ENCODE measurements at places on chromosomes 12 and 14. TPM values are rescaled to one million over a fixed set of nuclear protein-coding genes. Genes with fewer than 3 reads are reported as not detected.
A peak's percentile ranks its signal among the peaks of the same experiment; 100 is the strongest.

- no peak for DNase-seq
Observed at GRCh38 chr12:101783838-101784237, 44.6 kb upstream of the SYCP3 start.

DNA sequence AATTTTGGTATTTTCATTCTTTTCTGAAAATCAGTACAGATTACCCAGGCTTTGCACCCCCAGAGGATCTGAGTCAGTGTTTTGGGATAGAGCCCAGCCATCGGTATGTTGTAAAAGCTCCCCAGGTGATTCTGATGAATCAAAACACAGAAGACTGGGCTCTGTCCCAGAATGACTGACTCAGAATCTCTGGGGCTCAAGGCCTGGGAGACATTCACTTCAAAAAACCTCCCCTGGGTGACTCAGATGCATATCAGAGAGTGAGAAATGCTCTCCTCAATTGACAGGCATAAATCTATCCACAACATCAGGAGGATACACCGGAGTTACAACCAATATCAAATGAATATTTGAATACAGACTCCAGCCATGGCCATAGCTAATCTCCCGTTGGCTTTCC is 32.6 kb downstream of the SLC35F4 start:
- DNase-seq = no peak

DNA sequence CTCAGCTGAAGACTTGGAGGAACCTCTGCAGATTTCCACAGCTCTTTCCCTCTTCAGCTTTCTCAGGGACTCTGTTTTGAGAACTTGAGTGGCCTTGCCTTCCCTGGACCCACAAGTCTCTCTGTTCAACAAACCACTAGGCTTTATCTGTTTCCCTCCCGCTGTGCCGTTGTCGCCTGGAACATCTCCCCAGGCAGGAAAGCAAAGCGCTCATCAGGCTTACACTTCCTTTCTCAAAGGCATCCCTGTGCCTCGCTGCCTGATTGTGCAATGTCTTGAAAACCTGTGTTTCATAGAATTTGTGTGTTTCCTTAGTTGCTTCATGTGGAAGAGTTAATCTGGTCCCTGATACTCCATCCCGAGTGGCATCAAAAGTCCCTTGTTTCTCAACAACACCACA is 64.1 kb downstream of the PPM1A start:
- DNase-seq = no peak

- DNase-seq = no peak
Observed at GRCh38 chr12:26853303-26854030, 20.5 kb upstream of the ITPR2 start.

GRCh38 chr14:54435500-54435981 is 5.6 kb downstream of the CNIH1 start:
- DNase-seq = no peak

DNA sequence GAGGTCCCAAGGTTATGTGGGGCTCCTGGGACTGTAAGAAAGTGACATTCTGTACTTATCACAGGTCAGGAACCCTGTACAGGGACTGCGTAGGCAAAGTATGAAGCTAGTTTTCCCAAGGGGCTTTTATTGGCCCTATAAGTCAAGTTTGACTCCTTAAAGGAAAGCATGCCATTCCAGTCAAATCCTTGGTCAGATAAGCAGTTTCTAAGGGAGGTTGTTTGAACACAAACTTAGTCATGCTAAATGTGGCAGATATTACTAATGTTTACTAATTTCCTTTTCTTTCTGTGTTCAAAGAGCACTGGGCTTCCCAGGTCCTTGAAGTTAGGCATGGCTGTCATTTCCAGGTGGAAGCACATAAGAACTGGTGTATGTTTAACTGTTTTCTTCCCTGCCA is 472.4 kb downstream of the ATP23 start:
- no peak for DNase-seq

- DNase-seq = no peak
Observed at GRCh38 chr12:82174936-82175335, 183.3 kb downstream of the CCDC59 start.

DNA sequence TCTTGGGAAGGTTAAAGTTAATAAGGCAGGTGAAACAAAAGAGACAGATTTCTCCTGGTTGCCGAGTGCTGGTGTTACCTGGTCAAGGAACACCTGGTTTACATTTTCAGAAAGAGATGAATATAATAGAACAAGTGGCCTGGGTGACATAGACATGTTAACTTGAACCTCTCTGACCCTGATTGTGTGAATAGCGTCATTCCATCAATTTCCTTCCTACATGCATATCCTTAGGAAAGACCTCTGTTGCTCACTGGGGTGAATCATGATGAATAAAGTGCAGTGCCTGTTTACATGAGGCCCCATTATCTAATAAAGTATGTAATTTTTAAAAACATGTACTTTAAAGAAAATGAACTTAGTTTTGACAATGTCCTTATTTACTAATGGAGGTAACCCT is 1822.9 kb upstream of the FLRT2 start:
- DNase-seq = no peak

DNA sequence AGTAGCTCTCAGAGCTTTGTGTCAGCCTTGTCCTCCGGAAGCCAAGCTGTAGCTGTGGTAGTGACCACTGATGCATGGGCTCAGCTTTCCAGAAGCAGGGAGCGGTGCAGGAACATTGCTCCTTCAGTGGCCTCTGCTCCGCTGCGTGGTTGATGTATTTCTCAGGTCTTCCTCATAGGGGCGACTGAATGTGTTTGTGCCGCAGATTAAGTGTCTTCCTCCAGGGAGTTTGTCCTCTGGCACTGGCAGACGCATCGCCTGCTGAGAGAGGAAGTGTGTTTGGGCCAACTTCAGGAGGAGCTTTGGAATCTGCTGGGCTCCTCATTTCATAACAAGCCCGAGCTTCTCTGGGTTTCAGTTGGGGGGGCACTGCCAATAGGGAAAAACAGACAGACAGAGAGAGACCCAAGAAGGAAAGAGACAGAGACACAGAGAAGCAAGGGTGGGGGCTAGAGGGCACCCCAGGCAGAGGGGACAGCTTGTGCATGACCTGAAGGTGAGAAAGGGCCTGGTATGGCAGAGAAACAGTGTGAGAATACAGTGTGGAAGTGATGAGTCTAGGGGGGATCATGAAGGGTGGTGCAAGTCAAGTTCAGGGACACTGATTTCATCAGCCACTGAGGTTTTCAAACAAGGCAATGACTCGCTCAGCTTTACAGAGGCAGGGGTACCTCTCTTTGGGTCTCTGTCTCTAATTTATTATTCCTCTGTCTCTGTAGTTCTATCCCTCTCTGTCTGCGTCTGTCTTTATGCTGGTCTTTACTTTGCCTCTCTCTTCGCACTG is 69.4 kb upstream of the PRIMA1 start:
- DNase-seq = peak; percentile 20

DNA sequence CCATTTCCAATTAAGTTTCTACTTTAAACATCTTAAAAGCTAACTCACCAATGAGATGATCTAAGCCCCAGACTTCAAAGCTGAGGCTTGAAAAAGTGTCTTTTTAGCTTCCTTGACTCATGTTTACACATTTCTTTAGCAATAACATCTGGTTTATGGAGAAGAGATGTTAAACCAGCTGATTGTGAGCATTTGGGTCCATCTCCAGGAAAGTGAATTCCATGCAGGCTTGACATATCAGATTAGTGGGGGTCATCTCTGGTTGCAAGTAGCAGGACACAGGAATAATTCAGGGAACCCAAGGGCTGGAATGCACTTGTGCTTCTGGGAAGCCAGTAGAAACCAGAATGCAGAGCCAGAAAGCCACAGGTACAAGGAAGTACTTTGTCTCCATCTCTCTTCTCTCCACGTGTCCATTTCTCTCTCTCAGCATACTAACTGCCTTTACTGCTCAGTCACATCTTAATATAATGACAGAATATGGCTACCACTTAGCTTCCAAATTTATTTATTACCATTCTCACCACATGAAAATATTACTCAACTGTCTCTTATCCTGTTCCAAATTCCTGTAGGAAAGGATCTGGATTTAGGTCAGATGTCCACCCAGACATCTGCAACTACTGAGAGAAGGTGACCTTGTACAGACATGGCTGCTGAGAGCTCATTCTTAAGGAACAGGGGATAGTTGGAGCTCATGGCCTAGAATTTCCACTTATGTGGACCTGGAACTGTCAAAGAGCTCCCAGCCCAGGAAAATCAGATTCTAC is 104.4 kb downstream of the SCN8A start:
- DNase-seq = no peak

- no peak for DNase-seq
Observed at GRCh38 chr12:123384318-123384993, 524 bp downstream of the KMT5A start.

GRCh38 chr14:71264260-71264659 is 357.0 kb downstream of the PCNX1 start:
- no peak for DNase-seq

The AMHR2 gene
- polyA plus RNA-seq = 0.16 TPM

The CABP1 gene
- polyA plus RNA-seq = 6.0 TPM

The RERG gene
- polyA plus RNA-seq = 32.8 TPM

The TAS2R46 gene
- polyA plus RNA-seq = 0.27 TPM
